ENCODE measurements at places on chromosomes 13 and 19.

DNA sequence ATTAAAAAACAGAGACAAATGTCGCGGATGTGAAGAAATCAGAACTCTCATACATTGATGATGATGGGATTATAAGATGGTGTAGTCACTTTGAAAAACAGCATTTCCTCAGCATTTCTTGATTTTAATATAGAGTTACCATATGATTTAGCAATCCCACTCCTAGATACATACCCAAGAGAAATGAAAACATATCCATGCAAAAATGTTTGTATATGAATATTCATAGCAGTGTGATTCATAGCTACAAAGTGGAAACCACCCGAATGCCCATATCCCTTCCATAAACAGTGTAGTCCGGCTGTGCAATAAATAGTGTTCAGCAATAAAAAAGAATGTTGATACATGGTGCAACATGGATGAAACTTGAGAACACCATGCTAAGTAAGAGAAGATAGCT is 44.6 kb downstream of the DPY19L3 start:
- DNase-seq = no peak

DNA sequence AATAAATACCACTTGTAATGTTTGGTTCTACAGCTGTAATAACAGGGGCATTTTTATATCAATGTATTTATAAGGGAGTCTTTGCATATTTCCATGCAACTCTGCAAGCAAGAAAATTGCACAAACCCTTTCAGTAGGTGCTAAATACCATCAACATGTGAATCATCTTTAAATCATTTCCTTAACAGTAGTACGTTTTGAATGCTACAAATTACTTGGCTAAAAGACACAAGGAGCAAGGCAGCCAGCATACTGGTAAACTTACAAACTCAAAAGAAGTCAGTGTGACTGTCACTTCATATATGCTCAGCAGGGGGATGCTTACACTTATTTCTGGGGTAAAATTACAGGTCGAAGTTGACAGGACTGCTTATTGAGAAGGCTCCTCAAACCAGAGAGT is 402.4 kb downstream of the EFNB2 start:
- no peak for DNase-seq

DNA sequence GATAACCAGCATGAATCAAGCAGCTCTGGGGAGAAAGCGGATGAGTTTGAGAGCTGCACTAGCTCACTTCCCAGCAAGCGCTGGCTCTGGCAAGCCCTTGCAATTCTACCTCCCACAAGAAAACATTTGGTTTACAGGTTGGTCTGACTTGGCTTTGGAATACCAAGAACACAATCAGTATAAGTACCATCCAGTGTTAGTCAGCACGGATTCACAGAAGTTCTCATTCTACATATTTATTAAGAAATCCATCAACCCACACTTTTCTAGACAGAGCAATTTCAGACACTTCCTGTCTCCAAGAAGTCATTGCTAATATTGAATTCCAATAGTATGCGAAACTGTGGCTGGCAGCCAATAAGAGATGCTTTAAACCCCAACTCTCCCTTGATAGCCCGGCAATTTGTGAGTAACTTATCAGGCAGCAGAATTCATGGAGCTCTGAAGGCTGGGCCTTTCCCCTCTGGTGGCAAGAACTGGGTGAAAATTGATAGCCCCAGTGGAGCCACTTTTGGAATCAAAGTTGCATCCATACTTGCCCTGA is 59.4 kb upstream of the WASF3 start:
- no peak for DNase-seq

DNA sequence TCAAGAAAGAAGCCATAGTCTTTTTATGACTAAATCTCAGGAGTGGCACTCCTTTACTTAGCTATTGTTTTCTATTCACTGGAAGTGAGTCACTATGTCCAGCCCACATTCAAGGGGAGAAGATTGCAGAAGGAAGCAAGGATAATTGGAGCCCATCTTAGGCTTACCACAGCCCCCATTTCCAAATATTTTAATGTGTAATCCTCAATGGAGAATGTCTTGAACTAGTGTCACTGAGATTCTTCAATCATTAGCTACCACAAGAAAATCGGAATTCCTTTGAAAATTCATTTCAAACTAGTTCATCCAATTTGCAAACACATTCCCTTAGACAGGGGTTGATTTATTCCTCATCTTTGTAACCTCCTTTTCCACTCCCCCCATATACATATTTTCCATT is 84.7 kb downstream of the DLEU7 start:
- DNase-seq = no peak

- no peak for DNase-seq
Observed at GRCh38 chr13:60491531-60491930, 94.5 kb downstream of the TDRD3 start.

- DNase-seq = peak; percentile 15
Observed at GRCh38 chr13:95494082-95494681, 58.3 kb upstream of the CLDN10 start.

- no peak for DNase-seq
Observed at GRCh38 chr19:18783958-18784785, 6.9 kb downstream of the COMP start.

DNA sequence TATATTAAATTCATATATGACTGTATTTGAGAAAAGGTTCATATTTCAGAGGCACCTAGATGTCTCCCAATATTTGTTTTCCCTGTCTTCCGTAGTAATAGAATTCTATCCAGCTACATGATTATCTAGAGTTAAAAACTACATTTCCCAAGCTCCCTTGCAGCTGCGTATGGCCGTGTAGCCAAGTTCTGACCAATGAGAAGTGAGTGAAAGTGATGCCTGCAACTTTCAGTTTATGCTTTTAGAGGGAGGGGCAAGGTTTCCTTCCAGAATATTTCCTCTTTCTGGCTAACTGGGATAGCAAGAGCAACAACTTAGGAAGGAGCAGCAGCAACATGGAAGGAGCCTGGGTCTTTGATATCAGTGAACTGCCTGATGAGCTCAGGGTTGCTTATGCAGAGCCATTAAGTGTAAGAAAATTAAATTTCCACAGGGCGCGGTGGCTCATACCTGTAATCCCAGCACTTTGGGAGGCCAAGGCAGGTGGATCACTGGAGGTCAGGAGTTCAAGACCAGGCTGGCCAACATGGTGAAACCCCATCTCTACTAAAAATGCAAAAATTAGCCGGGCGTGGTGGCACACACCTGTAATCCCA is 23.2 kb upstream of the CYP2A13 start:
- DNase-seq = no peak

DNA sequence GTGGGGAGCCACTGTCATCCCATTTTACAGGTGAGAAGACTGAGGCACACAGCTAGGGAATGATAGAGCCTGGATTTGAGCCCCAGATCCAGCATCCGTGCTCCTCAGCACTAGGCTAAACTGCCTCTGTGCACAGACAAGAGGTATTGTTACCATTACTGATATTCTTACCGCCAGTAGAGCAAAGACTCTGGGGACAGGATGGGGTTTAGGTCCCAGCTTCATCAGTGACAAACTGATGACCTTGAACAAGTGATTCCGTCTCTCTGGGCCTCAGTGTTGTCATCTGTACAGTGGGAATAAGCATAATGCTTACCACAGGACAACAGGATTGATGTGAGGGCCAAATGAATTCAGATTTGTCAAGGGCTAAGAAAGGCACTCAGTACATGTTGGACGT is 16.5 kb downstream of the AXL start:
- DNase-seq = no peak

DNA sequence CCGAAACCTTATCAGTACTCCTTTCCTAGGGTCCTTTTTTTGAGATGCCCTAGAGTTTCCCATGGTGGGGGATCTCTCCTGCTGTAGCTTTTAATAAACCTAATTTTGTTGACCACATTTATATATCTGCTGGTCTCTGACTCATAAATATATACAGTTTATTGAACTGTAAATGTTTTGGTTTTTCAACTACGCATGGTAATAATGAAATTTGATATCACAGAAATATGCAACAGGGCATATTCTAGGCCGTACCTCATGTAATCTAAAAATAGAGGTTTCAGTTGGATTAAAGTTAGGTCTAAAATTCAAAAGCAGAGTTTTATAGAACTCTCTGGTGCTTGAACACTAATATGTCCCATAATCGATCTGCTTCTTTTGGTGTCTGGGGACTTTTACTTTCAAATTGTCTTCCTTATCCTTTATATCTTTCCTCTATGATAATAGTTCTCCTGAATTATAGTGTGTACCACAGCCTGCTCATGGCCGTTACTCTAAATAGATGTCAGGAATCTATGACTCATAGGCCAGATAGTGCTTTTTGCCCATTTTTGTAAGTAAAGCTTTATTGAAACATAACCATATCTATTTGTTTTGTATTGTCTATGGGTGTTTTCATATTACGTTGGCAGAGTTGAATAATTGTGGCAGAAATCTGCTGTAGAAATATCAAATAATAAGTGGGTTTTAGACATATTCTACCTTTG is 324.8 kb upstream of the PCDH9 start:
- no peak for DNase-seq

DNA sequence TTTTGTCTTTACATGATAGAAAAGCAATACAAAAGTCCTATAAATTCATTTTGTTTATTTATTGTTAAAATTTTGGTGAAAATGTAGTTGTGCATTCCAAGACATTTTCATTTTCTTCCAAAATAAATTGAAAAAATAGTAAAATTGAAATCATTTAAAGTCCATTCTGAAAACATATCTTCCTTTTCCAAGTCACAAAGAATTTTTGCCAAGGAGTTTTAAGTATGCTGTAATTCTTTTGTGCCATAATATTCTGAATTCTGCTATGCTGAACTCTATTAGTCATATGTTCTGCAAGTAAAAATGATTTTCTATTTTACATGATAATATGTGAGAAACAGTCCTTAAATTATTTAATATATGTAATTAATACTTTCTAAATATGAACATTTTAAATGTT is 879.6 kb upstream of the SLC10A2 start:
- DNase-seq = no peak

DNA sequence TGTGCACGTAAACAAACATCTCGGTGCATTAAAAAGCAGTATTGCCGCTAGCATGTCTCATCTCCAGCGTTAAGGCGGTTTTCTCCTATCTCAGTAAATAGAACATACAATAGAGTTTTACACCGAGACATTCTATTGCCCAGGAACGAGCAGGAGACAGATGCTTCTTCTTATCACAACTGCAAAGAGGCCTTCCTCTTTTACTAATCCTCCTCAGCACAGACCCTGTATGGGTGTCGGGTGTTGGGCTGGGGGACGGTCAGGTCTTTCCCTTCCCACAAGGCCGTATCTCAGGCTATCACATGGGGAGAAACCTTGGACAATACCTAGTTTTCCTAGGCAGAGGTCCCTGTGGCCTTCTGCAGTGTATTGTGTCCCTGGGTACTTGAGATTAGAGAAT is 21.2 kb downstream of the ZNF233 start:
- no peak for DNase-seq

DNA sequence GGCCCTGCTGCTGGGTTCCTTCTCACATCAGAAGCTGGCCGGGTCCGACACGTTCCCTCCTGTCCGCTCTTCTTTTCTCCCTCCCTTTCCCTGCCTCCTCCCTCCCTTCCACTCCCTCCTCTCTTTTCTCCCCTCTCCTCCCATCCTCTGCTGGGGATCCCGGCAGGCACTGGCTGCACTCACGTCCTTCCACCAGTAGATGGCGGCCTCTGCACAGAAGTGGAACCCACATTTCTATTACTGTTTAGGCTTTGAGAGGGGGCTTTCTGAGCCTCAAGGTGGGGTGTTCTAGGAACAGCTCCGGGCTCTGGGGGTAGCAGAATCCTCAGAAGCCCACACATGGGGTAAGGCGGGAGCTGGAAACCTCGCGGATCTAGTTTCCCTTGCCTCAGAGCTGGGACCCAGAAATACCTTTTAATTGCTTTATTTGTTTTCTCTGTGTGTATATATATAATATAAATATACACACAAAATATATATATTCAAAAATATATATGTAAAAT is 294.2 kb downstream of the ZNF536 start:
- no peak for DNase-seq

- DNase-seq = no peak
Observed at GRCh38 chr19:42508892-42509444, 19.3 kb downstream of the CEACAM1 start.

GRCh38 chr13:73054712-73055111 is 4.1 kb upstream of the KLF5 start:
- no peak for DNase-seq

- no peak for DNase-seq
Observed at GRCh38 chr19:38057959-38058690, 151.1 kb downstream of the SIPA1L3 start.

- DNase-seq = no peak
Observed at GRCh38 chr13:107329991-107330390, 762.1 kb upstream of the ARGLU1 start.

- no peak for DNase-seq
Observed at GRCh38 chr13:93304134-93304533, 77.5 kb downstream of the GPC6 start.

- no peak for DNase-seq
Observed at GRCh38 chr13:44431150-44431549, 57.5 kb downstream of the SERP2 start.

DNA sequence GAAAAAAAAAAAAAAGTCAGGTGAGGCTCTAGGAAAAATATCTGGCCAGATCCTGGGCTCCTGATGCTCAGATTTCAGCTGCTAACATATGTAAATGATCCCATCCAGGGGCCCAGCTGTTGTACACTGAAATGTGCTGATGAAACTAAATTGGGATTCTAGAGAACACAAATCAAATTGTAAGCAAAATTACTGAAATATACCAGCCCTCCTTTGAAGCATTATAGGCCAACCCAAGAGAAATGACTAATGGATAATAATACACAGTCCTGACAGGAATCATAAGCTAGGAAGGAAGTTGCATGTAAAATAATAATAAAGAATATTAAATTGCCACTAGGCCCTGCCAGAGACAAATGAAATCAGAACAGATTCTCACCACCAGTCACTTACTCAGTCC is 17.8 kb downstream of the KCTD12 start:
- no peak for DNase-seq

GRCh38 chr13:35283856-35284255 is 192.6 kb downstream of the MAB21L1 start:
- no peak for DNase-seq

DNA sequence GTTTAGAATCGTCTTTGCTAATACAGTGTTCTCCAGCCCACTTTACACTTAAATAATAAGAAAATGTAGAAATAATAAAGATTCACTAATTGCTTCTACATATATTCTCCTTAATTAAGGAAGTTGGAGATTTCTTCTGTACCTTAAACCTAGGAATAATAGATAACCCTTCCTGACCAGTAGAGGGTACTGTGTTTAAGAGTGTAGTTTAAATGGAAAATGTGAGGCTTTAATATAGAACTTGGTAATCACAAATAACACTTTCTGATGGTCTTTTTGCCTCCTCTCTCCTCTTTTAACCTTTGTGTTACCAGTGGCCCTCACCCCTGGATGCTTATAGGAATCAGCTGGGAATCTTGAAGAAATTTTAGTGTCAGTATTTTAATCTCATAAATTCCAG is 20.7 kb downstream of the POMP start:
- no peak for DNase-seq

Data from left renal cortex interstitium (tissue), 4 donors.